ENCODE measurements at places on chromosomes 6 and 20.

GRCh38 chr20:31788578-31788977 is 30.6 kb upstream of the MYLK2 start:
- DNase-seq, result no peak

GRCh38 chr6:156852147-156852857 is 75.1 kb downstream of the ARID1B start:
- DNase-seq, result no peak

DNA sequence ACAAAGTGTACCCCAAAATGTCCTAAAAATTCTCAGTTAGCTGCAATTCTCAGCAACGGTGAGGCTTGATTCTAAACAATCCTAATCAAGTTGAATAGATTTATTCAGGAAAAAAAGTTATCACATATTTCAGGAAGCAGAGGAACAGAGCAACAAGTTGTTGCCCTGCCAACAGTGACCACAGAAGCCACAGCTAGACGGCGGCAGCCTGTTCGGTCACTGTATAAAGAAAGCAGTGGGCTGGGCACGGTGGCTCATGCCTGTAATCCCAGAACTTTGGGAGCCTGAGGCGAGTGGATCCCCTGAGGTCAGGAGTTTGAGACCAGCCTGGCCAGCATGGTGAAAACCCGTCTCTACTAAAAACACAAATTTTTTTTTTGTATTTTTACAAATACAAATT is 171.2 kb upstream of the BMP5 start:
- peak; percentile 54 for DNase-seq

DNA sequence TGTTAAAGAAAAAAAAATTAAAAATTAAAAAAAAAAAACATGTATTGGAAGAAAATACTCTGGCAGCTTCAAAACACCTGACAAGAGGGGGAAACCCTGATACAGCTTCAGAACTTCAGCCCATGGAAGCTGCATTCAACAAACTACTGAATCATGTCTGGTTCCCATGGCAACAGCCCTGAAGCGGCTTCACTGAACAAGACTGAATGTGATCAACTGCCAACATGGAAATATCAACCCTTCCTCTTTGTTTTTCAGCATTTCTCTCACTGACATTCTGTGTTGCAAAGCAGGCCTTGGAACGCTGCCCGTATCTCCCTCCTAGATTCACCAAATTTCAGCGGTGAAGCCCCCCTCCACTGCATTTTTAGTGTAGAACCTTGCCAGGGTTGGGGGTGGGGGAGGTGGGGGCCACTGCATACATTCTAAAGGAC is 91.3 kb upstream of the SHLD1 start:
- no peak for DNase-seq

GRCh38 chr6:33742092-33742491 is 4.6 kb downstream of the IP6K3 start:
- DNase-seq, result no peak

DNA sequence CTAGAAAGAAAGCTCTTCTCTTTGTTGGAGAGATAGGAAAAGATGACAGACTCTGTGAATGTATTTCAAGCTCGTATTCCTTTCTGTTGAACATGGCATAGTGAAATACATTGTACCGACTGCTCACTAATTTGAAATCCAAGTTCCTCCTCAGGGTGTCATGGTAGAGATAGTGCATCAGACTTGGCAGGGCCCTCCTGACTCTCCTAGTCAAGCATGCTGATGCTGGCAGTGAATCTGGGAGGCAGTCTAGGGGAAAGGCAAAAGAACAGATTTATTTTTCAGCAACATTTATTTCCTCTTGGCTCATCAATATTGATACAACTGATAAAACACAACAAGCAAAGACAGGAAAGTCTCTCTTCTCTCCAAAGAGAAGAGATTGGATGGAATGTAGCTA is 356.3 kb upstream of the IRAK1BP1 start:
- no peak for DNase-seq

DNA sequence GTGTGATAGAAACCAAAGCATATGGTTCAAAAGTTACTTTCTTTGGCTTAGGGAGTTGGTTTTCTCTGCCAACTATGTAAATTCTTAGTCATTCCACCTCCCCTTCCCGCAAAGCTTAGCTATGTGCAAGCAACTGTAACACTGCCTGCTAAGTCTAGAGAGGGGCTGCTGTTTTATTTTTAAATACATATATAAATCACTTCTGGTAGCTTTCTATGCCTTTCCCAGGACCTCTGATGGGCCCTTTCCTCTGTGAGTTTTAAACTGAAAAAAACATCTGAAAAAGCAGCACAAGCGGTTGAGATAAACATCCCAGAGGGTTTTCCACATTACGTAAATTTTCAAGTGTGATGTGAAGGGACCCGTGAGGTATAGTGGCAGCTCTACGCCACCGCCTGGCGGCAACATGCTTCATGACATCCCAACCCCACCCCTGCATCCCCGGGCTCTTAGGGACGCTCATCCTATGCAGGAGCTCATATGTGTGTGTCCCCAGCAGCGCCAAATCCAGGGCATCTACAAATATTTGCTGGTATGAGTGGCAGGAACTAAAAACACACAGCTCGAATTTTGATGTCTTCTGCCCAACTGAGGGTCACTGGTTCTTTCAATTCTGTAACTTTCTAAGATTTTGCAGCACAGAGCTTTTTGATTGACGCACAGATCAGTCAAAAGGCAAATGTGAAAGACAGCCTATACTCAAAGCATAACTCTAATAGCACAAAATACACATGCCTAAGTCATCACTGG is 12.7 kb downstream of the SAYSD1 start:
- DNase-seq, result peak; percentile 70

DNA sequence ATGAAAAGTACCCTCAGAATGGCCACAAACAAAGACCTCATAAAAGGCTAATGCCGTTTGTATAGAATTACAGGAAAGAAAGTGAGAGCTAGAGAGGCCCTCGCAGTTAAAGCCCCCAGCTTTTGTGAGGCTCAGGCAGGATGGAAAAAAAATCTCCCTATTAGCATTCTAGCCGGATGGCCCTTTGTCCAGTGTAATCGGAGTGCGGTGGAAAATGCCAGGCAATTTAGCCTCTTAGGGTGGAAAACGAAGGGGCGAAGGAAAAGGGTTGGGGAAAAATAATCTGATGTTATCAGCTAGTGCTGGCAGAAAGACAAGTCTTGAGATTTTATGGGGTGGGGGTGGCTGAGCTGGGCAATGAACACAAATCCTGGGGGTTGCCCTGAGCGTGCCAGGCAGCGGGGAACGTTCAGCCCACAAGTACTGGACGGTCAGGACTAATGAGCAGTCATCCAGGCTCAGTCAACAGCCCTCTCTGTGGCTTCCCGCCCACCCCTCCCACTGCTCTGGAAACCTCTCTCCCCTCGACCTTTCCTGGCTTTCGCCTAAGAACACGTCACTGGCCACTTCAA is 92.4 kb downstream of the PSMG4 start:
- no peak for DNase-seq

GRCh38 chr6:169169375-169169774 is 84.3 kb downstream of the THBS2 start:
- peak; percentile 19 for DNase-seq

GRCh38 chr20:23622839-23623343 is 14.9 kb downstream of the CST3 start:
- peak; percentile 81 for DNase-seq

DNA sequence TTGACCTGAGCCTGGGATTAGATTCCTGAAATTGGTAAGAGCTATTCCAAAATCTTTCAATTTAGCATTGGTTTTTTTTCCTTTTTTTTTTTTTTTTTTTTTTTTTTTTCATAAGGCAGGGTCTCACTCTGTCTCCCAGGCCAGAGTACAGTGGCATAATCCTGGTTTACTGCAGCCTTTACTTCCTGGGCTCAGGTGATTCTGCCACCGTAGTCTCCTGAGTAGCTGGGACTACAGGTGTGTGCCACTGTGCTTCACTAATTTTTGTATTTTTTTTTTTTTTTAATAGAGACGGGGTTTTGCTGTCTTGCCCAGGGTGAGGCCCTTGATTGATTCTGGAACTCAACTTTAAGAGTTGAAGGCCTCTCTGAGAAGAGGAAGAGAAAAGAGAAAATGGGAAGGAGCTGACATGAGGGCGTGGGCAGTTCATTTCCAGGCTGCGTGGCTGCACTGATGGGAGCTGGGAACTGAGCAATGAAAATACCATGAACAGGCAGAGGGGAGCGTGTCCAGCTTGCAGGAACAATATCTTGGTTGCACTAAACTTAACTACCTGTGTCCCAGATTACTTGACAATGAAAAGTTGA is 24.6 kb downstream of the KDM1B start:
- no peak for DNase-seq

GRCh38 chr20:32920530-32921298 is 62.0 kb downstream of the EFCAB8 start:
- no peak for DNase-seq

- DNase-seq, result peak; percentile 79
Measured at GRCh38 chr6:119078376-119079282, at the start of gene FAM184A. Gene FAM184A (minus strand): TSS chr6:119078664. CDS start chr6:119078299, 365 bp downstream.

- no peak for DNase-seq
Measured at GRCh38 chr6:109872968-109873545, 105.1 kb upstream of the GPR6 start.

- DNase-seq, result peak; percentile 60
Measured at GRCh38 chr20:53736757-53737395, 143.2 kb upstream of the ZNF217 start.

DNA sequence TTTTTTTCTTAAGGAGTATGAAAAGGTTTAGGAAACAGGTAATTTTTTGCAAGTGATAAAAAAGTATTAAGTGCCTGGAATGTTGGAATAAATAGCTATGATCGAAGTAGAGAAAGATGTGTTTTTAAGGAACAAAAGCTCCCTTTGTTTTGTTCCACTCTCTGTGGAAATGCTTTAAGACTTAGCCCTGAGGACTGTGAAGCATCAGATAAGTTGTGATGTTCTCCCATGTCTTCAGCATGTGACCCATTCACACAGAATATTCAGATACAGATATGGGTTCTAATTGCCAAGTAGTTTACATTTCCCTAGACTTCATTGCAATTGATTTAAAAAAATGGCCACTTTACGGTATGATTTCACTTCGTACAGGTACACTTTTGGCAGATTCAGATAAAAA is 80.6 kb downstream of the KCNQ5 start:
- DNase-seq, result no peak

DNA sequence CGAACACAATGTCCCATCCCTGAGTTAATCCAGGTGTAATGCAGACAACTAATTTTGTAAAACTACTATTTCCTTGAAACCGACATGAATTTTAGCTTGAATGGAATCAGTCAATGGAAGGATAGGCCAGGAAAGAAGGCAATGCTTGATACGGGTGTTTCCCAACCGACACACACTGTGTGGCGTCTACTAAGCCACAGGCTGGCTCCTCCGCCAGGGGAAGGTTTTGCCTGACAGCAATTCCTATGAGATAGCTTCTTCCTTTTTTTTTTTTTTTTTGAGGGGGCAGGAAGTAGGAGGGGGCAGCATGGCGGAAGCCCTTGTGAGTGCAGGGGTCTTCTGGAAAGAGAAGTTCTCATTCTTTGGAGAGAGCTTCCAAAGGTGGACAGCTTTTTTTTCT is 12.0 kb upstream of the LAMA4 start:
- DNase-seq, result no peak

- no peak for DNase-seq
Measured at GRCh38 chr6:152004036-152004566, 196.6 kb downstream of the ESR1 start.

DNA sequence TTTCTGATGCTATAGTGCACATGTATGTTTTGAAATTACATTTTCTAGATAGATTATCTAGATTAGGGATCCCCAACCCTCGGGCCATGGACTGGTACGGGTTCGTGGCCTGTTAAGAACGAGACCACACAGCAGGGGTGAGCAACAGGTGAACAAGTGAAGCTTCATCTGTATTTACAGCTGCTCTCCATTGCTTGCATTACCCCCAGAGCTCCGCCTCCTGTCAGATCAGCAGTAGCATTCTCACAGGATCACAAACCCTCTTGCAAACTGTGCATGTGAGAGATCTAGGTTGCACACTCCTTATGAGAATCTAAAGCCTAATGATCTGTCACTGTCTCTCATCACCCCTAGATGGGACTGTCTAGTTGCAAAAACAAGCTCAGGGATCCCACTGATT is 10.4 kb downstream of the CEP57L1 start:
- DNase-seq, result no peak

- DNase-seq, result no peak
Measured at GRCh38 chr20:1696521-1697209, 39.1 kb upstream of the SIRPG start.

DNA sequence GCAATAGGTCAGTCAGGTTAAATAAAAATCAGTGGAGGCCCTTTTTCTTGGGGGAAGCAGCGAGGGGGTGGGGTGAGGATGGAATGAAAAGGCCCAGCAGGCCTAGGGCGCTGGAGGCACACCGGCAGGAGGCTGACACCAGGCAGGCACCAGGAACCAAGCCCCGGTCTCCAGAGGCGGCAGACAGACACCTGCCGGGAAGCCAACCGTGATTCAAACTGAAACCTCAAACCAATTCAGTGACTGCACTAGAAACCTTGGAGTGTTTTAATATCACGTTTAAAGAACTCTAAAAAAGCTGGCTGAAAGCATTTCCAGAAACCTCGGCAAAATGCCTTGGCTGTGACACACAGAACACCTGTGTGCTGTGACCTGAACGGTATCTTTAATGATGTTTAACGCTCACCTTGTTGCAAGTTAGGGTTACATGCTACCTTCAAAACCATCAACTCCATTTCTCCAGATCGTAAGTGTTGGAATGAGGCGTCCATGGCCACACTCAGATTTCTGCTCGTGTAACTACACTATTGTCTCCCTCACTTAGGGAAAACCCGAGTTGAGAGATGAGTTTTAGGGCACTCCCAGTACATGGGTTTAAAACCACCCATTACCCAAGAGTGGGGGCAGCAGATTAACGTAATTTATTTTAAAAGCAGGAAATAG is 27.2 kb downstream of the DIDO1 start:
- DNase-seq, result no peak

- DNase-seq, result no peak
Measured at GRCh38 chr20:41889844-41890224, 271.7 kb upstream of the CHD6 start.

- DNase-seq, result no peak
Measured at GRCh38 chr6:79094938-79095337, 16.9 kb upstream of the PHIP start.

- DNase-seq, result peak; percentile 33
Measured at GRCh38 chr6:143536461-143536865, 24.9 kb upstream of the FUCA2 start.

DNA sequence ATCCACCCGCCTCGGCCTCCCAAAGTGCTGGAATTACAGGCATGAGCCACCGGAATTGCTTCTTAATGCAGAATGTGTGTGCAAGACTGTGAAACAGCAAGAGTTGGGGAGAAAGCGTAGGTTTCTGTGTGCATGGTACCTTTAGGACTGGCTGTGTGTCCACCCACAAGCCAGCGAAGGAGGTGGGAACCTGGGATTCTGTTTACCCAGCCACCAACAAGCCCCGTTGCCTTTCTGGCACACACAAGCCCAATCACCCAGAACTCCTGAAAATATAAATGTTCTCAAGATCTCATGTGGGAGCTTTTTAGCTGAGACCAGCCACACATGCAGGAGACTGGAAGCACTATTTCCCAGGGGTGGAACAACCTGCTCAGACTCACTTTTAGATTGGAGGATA is 4.9 kb upstream of the RNF24 start:
- no peak for DNase-seq

DNA sequence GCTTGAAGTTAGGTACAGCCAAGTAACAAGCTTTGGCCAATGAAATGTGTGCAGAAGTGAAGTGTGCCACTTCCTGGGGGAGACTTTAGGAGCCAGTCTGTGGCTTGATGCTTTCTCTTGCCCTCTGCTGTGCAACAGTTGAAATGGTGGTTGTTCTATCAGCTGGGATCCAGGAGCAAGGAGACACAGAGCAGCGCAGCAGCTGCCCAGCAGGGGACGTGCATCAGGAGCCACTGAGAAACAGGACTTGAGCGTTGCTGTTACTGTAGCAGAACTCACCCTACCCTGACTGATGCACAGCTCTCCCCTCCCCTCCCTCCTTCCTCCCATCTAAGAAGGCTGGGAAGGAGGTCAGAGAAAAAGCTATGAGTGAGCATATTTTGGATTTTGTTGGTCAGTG is 18.9 kb upstream of the CCN5 start:
- no peak for DNase-seq
